ENCODE measurements at places on chromosomes 2 and 18.

DNA sequence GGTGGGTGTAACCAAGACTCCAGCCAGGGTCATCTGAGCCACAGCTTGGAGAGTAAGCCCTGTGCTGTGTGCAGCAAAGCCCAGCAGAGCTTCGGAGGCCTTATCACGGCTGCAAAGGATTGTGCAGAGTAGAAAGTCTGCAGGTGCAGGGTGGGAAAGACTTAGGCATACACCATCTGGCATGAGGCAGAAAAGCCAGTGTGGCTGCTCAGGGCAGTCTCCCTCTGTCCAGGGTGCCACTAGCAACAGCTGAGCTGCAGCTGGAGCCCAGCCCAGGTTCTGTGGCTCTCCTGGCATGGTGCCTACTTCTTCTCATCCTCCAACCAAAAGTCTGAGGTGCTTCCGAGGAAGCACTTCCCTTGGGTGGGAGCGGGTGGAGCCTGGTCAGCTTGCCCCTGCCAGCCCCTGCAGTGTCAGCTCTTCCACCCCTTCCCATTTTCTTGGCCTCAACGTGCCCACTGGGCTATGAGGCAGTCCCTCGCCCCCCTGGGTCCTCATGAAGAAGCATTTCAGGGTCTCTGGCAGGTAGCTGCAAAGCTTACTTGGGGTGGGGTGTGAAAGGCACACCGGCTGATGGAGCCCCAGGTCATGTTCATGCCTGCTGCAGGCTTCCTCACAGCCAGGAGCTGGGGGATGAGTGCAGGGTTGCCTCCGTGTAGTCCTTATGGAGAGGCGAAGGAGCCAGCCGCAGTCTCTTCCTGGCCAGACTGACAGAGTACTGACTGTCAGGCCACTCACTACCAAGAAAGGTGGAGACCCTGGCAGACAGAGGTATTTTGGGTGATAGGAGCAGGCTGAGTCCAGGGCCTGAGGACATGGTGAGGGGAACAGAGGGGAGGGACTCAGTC lies 4.8 kb downstream of the AMER3 start:
- DNase-seq, result no peak

DNA sequence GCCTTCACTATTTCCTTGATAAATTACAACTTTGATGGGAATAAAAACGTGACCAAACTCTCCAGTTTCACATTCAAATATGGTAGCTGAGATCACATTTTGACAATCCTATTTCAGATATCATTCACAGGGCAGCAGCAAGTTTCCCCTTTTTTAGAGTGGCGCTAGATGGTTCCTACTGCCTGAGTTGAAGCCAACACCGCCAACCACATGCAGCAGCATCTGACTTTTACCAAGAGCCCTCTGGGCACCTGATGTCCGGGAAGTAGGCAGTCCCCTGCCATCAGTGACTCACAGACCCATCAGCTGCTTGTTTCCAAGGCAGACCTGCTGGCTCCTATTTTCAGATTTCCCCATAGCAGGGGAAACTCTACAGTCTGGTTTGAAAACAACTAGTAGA lies 4.0 kb upstream of the MREG start:
- no peak for DNase-seq

- DNase-seq, result no peak
These were observed 43.3 kb downstream of the LONRF2 start for GRCh38 chr2:100278986-100279385.

GRCh38 chr18:48123324-48123723 lies 192.9 kb upstream of the SMAD2 start:
- peak; percentile 18 for DNase-seq

- no peak for DNase-seq
These were observed 83.1 kb downstream of the NBEAL1 start for GRCh38 chr2:203097735-203098134.

DNA sequence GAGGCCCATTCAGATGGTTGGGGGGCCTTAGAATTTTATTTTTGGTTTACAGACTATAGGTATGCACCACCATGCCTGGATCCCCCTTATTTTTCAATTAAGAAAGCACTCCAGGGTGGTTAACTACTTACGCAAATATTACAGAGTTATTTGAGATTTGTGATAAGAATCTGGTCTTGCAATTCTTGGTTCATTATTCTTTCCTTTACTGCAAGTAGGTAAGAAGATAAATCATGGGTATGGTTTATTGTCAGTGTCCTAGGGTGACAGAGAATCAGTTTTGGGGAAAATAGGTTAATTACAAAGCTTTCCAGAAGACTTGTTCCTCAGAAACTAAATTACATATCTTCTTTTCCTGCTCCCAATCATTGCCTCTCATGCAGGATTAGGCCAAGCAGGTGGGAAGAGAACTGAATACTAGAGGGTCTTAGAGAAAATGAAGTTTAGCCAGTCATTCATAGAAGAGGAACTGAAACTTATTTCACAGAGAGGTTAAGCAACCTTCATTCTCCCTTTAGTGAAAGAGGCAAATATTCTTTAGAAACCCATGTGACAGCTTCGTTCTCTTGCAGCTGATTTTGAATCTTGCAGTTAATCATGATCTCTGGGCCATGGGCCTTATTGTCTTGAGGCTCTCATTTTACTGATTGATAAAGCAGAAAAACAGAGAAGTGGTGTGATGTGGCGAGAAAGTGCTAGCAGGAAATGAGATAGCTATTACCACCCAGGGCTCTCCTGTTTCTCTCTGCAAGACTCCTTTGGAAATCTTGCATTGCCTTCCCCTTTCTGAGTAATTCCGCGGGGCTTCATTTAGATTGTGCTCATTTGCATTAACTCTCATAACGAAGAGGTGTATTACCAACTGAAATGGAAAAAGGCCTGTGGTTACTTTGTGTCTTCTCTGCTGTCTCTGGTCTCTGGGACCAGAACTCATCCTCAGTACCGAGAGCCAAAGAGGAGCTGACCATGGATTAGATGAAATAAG lies 44.8 kb upstream of the ARHGAP25 start:
- DNase-seq, result peak; percentile 68

GRCh38 chr2:98036349-98037000 lies 40.7 kb upstream of the TMEM131 start:
- no peak for DNase-seq

- DNase-seq, result no peak
These were observed 89.7 kb downstream of the NPAS2 start for GRCh38 chr2:100909534-100910081.

DNA sequence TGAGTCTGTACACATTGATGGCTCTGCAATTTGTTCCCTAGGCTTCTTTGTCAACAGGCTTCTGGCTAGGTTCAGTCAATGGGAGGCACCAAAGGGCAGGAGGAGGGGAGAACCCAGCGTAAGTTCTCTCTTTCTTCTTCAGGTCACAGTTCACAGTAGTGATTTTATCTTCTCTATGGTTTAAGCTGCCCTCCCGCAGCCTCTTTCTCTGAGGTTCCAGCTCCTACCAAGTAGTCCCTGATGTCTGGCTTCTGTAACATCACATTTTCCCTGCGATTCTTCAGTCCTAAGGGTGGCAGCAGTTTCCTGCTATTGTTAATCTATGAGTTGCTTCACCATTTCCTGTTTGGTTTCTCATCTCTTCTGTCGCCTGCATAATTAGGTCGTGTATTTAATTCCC lies 107.4 kb downstream of the CPO start:
- peak; percentile 87 for DNase-seq

DNA sequence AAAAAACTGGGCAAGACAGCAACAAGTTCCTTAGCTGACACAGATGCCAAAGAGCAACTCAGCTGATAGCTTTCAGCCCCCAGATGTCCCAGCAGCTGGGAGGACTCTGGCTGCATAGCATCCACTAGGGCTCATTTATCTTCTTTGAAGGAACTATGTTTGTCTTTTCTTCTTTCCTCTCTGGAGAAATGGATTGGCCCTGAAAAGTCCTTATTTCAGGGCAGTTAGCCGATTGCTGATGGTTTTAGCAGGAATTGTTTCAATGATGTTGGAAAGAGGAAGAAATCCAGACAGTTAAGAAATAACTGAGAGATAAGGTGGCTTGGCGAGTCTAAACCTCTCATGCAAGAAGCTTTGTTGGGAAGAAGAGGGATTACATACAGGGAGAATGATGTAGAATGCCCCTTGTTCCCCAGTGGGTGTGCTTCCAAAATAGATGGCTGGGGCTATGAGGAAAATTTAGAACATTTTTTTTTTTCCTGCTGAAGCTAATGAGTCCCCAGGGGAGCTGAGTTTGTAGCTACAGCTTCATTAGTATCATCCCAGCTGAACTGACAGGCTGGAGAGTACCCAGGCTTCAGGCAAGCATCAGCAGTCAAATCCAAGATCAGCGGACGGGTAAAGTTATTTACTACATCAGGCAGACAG lies 33.6 kb upstream of the SERPINE2 start:
- DNase-seq, result no peak

- peak; percentile 60 for DNase-seq
These were observed 164.6 kb downstream of the SEPTIN10 start for GRCh38 chr2:109448946-109449788.

DNA sequence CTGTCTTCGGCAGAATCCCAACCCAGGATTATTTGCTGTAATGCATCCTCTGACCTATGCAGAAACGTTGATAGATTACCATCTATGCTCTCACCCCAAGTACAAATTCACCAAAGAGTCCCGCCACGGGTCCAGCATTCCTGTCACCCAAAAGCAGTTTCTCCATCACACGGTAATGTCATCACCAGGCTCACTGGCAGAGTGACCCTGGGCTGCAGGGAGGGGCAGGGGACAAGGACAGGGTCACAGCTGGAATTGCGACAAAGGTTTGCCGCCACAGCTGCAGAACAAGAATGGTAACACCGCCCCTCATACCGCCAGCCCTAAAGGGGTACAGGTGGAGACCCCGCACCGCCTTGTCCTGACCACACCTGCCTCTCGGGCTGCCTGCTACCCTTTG lies 40.8 kb upstream of the TMEM177 start:
- DNase-seq, result no peak

DNA sequence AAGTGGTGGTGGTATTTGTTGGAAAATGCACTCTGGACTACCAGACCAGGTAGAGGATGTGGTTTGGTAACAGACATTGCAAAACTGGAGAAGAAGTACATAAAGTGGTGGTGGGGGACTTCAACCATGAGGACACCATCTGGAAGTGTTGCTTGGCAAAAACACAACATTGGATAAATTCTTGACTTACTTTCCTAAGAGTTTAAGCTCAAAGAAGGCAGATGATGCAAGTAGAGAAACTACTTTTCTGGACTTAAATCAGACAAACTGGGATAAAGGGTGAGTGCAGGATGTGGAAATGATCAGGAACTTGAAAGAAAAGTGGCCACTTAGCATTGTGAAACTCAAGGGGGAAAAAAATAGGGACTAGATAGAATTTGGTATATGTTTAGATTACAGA lies 487.4 kb downstream of the ZEB2 start:
- no peak for DNase-seq

- DNase-seq, result no peak
These were observed 427.5 kb upstream of the KLHL29 start for GRCh38 chr2:22957446-22957845.

DNA sequence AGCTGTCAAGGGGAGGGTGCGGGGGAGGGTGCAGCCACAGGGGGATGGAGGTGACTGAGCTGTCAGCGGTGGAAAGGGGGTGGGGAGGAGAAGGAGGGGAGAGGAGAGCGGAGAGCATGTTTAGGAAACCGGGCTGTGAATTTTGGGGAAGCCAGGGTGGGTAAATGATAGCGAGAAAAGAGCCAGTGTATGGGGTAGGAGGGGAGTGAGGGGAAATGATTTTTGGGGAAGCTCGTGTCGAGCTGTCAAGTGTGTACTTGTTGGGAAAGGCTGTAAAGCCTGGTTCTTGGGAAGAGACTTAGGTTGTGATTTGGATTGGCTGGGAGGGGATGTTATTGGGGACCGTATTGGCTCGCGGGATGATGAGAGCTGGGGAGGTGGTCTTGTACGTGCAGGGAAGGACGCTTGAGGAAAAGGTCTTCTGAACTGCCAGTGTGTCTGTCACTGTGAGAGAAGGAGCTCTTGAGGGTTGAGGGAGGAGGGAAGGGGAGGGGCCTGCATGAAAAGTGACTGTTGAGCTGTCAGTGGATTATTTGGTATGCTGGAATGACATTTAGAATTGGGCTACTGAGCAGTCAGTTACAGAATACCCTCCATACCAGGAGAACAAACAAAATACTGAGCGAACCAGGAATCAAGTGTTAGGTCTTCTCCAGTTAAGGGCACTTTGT lies 1.0 kb downstream of the UBR3 start:
- peak; percentile 80 for DNase-seq

DNA sequence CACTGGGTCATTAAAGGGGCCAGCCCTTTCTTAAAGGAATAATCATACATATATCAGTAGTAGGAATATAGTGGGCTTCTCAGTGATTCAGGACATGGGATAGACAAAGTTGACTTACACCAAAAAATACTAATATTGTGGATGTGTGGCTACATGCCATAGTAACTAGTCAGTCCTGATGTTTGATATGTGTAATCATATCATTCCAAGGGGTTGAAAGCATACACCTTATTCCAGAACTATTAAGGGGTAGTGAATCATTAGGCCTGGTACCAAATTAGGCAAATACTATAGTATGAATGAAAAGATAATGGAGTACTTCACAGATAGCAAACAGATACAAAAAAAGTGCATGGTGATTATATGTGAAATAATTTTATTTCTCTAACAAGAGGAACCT lies 814.9 kb upstream of the NRXN1 start:
- no peak for DNase-seq

GRCh38 chr2:218431878-218432277 lies 13.0 kb downstream of the VIL1 start:
- no peak for DNase-seq

DNA sequence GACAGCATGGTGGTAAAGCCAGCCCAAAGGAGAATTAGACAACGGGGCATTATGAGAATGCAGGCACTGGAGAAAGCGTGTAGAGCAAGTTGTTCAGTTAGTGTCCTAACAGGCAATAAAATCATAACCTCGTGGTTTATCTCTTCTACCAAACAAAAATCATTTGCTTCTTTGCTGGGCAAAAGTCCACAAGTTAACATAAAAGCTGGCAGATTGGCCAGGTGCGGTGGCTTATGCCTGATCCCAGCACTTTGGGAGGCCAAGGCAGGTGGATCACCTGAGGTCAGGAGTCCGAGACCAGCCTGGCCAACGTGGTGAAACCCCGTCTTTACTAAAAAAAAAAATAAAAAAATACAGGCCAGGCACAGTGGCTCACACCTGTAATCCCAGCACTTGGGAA lies 364.1 kb downstream of the SETBP1 start:
- DNase-seq, result no peak

GRCh38 chr2:43123486-43123885 lies 102.9 kb downstream of the ZFP36L2 start:
- DNase-seq, result no peak

DNA sequence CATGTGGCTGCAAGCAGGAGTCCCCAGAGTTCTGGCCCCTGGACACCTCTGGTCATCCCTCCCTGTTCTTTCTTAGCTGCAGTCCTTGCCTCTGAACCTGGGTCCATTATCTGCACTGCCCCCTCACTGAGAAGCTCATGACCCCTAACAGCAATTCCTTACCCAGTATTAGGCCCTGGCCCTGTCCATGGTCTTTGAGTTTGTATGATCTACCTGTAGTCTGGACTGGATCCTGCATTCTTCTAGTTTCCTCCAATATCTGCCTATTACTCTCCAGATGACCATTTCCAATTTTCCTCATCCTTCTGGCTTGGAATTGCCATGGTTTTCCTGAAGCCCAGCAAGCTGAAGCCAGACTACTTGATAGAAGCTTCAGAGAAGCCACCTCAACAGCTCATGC lies 302.4 kb upstream of the HS6ST1 start:
- DNase-seq, result no peak

- no peak for DNase-seq
These were observed 131.6 kb downstream of the CABLES1 start for GRCh38 chr18:23266717-23267446.

GRCh38 chr2:29420464-29420863 lies 305.2 kb downstream of the CLIP4 start:
- peak; percentile 9 for DNase-seq

Measured in pons (tissue), 1 donor.